ENCODE measurements at places on chromosomes 5 and 9.
A peak's percentile ranks its signal among the peaks of the same experiment; 100 is the strongest.

DNA sequence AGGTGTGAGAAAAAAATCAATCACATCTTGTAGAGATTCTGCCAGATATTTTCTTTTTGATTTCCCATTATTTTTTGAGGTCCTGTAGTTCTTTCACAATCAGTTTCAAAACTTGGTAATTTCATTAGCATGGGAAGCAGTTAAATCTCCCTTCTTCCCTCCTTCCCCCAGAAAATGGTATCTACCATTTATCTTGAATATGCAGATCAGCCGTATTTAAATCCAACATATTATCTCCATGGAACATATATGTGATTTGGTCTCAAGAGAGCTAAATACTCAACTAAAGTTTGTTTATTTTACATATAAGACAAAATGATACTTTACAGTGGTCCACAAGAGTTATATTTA is 1034.8 kb downstream of the CDH12 start:
- no peak for DNase-seq

- DNase-seq: no peak
Observed at GRCh38 chr9:38352530-38353328, 39.8 kb upstream of the ALDH1B1 start.

- no peak for DNase-seq
Observed at GRCh38 chr9:76007935-76008334, 117.5 kb downstream of the PCSK5 start.

- peak; percentile 17 for DNase-seq
Observed at GRCh38 chr9:121434969-121435368, 64.7 kb downstream of the GGTA1 start.

DNA sequence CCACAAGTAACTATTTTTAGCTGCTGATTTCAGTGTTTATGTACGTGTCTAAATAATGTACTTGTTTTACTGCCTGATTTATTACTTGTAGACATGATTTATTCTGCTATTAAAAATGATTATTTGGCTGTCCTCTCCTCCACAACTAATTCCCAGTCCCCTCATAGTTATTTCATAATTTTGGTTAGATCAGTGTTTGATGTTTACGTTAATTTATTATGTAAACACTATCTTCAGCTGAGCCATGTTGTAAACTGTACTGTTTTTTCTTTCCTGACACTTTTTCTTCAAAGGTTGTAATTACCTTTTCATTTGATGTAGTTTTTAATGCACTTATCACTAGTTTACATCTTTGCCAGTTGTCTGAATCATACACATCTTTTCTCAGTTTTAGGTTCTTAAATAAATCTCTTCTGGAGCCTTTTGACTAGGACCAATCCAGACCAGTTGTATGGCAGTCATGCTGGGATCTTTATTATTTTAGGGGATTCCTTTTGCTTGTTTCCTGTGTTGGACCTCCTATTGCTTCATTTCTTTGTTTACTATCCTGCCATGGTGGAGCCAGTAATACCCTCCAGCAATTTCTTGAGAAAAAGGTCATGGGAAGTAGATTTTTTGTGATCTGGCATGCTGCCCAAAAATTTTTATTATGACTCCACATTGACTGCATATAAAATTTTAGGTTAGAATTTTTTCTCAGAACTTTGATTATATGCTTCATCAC is 16.1 kb downstream of the AP3S1 start:
- DNase-seq: no peak

GRCh38 chr9:124309667-124310084 is 51.9 kb downstream of the NEK6 start:
- peak; percentile 85 for DNase-seq

GRCh38 chr9:83327750-83328622 is 210.2 kb downstream of the FRMD3 start:
- DNase-seq: no peak
